ENCODE measurements at places on chromosomes 4 and X.

GRCh38 chr4:11503166-11503565 lies 74.5 kb upstream of the HS3ST1 start:
- no peak for DNase-seq

DNA sequence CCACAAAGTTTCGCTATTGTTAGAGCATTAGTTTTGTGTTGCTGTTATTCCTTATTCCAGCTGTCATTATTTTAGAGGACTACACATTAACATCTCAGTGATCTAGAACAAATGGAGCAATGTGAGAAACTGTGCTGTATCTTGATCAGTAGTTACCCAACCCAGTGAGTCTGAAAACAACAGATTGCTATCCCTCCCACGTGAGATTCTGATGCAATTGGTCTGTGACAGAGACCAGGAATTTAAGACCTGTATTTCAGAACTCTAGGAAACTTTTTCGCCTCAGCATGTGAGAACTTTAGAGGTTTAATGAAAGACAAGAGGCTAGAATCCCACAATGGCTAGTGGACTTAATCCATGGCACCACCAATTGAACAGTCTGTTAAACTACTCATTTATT lies 35.7 kb upstream of the CDS1 start:
- no peak for DNase-seq

- DNase-seq, result no peak
These were observed 20.2 kb upstream of the MRFAP1 start for GRCh38 chr4:6620296-6620695.

DNA sequence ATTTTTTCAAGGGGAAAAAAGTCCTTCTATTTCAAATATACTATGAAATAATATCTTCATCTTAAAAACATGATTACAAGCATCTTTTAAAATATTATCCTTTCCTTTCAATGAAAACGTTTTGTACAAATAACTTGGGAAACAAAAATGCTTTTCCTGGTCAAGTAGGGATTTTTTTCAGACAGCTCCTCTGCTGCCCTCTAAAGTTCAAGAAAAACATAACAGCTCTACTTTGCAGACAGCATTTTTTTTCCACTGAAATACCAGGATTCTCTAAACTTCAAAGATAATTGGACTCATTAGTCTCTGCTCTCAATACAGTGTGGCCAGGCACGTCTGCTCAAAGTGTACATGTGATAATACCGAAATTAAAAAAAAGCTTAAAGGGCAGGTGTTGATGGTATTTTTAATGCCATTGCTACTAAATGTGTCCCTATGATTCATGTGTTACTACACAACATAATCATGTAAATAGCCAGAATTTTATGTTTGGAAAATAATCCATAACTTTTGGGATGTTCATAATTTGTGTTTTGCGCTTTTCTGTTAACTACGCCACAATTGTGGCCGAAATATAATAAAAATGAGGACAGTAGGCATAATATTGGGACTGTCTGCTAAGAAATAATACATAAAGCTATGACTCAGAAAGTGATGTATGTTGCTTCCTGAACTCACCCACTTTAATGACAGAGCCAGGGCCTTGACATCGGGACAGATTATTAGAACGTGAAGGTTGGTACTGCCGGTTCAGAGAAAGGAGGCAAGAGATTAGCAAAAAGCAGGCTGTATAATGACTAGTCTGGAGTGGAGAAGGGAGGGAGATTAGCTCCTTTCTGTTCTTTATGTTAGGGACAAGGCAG lies 478.9 kb downstream of the KCNIP4 start:
- no peak for DNase-seq

- no peak for DNase-seq
These were observed 343.1 kb downstream of the MID1IP1 start for GRCh38 chrX:39144323-39144722.

- DNase-seq, result no peak
These were observed 5.5 kb downstream of the CASP3 start for GRCh38 chr4:184643731-184644130.

DNA sequence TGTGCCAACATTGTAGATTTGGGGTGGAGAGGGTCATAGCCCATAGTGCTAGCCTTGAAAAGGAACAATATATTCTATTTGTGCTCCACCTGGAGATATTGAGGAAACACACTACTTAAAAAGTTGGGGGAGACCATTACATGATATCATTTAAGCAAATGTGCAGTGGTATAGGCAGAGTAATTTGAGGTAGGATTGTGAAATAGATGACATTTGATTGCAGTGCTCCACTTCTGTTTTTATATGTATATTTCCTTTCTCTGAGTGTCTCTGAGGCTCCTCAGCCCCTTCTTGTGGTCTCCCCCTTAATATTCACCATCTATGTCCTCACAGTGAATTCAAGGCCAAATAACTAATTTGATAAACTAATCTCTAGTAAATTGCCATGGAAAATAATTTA lies 85.6 kb upstream of the NMU start:
- no peak for DNase-seq

- no peak for DNase-seq
These were observed 40.5 kb downstream of the LCORL start for GRCh38 chr4:17981063-17981462.

DNA sequence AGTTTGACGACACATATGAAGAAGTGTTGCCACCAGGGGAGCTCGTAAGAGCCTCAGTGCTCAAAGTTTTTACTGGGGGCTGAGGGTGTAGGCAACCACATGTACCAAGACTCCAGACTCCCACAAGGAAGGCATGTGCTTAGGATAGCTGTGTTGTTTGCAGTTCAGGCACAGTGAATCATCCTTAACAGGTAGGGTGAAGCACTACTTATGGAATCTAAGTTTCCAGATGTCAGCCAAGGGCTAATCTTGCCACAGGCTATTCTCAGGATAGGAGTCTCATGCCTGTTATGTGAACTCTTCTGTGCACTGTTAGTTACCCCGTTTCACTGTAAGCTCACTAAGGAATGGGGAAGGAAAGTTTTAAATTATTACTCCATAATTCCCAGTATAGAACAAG lies 202.6 kb downstream of the TMA16 start:
- DNase-seq, result no peak

DNA sequence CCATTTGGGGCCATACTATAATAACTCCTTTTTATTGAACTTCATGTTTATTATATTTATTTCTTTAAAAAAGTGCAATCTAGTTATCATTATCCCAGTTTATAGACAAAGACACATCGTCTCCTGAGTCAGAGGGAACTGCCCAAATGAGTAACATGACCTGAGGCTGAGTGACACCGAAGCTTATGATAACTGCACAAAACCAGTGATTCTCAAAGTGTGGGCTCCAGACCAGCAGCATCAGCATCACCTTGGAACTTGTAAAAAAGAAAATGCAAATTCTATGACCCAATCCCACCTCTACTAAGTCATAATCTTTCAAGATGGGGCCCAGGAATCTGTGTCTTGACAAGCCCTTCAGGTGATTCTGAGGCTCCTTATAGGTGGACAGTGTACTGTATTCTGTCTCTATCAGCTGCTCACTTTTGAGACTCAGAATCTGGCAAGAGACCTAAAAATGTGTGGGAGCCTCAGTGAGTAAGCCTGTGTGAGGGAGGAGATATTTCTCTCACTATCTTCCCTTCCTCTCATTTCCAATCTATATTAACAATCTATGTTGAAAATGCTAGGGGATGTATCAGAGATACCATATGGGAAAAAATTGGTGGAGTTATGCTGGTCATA lies 147.0 kb downstream of the PACRGL start:
- no peak for DNase-seq

DNA sequence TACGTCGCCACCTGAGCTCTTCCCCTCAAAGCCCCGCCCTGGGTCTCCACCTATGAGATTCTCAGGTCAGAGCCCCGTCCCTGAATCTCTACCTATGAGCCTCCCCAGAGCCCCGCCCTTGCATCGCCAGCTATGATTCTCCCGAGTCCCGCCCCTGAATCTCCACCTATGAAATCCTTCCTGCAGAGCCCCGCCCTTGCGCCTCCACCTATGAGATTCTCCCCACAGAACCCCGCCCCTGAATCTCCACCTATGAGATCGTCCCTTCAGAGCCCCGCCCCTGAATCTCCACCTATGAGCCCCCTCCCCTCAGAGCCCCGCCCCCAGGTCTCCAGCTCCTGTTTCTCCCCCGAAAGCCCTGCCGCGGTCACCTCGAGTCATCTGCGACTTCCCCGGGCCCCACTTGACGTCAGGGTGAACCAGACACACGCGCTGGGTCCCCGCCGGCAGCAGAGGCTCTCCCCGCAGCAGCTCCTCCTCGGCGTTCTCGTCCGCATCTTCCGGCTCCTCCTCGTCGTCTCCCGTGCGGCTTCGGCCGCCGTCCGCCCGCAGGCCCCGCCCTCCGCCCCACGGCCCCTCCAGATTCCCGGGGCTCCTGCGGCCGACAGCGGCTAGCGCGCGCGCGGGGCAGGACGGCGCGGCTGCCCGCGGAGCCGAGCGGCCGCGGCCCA lies 393 bp downstream of the GTPBP6 start:
- DNase-seq, result peak; percentile 90

GRCh38 chr4:4873203-4873602 lies 13.7 kb downstream of the MSX1 start:
- DNase-seq, result no peak

DNA sequence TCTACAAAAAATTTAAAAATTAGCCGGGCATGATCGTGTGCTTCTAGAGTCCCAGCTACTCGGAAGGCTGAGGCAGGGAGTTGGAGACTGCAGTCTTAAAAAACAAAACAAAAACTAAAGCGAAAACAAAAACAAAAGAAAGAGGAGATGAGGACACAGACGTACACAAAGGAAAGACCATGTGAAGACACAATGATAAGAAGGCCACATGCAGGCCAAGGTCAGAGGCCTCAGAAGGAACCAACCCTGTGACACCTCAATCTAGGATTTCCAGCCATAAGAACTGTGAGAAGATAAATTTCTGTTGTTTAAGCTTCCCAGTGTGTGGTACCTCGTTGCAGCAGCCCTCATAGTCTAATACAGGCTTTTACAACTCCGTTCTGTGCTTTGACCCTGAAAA lies 177.0 kb upstream of the ATP6AP2 start:
- DNase-seq, result no peak

GRCh38 chr4:71449040-71449439 lies 110.2 kb downstream of the SLC4A4 start:
- DNase-seq, result no peak

GRCh38 chr4:87580057-87580456 lies 28.3 kb upstream of the DSPP start:
- no peak for DNase-seq

DNA sequence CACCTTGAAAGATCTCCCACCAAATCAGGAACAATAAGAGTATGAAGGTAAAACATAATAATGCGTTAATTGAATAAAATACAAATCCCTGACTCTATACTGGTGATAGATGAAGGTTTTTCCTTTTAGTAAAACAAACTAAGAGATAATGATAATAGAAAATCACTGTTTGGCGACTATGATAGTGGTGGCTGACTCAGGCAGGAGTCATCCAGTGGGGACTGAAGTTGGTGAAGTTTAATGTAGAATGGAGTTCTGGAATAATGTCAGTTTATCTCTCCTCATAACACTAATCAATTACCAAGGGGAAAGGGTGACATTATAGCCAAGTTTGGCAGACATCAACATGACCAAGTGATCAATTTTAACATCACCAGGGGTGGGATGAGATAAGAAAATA lies 21.3 kb downstream of the ABCG2 start:
- DNase-seq, result no peak

GRCh38 chr4:38673130-38673978 lies 9.4 kb downstream of the KLF3 start:
- DNase-seq, result no peak

- no peak for DNase-seq
These were observed 40.0 kb downstream of the FGFRL1 start for GRCh38 chr4:1051472-1051871.

GRCh38 chrX:20432746-20433387 lies 166.2 kb upstream of the RPS6KA3 start:
- DNase-seq, result no peak

DNA sequence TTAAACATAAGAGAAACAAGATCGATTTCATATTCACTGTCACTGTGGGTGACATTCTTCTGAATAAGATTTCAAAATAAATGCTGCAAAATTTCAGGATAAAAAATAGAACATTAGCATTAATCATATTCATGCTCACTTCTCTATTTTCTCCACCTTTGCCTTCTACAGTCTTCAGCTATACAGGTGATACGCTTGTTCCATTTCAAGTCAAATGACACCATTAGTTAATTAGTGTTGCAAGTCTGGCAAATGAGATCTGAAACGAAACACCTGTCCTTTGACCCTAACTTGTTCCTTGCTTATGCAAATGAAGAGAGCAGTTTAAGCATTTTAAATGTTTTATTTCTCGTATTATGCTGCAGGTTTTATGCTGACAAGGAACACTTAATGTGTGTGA lies 667.5 kb upstream of the MAGEB2 start:
- DNase-seq, result no peak

- DNase-seq, result no peak
These were observed 61.2 kb downstream of the HMGB2 start for GRCh38 chr4:173272996-173273395.

DNA sequence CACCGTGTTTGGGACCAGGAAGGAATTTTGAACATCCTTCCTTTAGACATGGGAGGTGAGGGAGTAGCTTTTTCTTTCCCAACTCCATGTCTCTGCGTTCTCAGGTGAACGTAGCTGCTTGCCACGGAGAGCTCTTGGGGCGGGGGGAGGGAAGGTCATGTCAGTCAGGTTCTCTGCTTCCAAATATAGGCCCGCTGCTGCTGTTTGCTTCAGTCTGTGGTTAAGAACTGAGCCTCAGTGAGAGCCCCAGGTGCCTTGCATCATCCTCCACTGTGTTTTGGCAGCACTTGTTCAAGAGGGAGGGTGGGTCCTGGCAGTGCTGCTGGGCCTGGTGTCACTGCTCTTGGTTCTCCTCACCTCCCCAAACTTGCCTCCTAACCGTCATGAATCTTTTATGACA lies 46.5 kb downstream of the HADH start:
- peak; percentile 11 for DNase-seq

DNA sequence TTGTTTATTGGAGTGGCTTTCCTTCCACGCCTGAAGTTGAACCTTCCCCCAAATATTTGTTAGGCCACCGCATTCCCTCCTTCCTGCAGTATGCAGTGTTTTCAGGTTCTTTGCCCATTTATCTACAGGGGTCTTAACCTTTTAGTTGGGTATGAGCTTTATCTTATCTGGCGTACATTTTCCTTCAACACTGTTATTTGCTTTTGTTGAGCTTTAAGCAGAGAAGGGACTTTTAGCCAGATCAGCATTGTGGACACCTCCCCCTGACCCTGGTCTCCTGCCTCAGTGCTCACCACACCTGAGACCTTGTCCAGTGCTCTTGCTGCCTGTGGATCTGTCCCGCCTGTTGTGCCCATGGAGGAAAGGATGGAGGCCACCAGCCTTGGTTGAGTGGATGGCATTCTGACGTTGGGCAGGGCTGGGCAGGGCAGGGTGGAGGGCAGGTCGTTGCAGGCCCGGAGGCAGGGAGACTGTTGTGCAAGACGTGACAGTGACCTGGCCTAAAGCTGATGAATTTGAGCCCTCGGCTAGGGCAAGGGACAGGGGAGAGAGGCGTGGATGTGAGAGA lies 998 bp upstream of the DUSP9 start:
- DNase-seq, result no peak

GRCh38 chr4:100359441-100359840 lies 158.4 kb downstream of the EMCN start:
- DNase-seq, result no peak

GRCh38 chr4:108107729-108108382 lies 60.9 kb downstream of the LEF1 start:
- no peak for DNase-seq

All from stimulated activated CD4-positive, alpha-beta T cell treated with anti-CD3 and anti-CD28 coated beads, TNF-alpha, amount 100 ng/mL, for 1 hour (primary cell).